ENCODE measurements at places on chromosomes 12 and 14.

DNA sequence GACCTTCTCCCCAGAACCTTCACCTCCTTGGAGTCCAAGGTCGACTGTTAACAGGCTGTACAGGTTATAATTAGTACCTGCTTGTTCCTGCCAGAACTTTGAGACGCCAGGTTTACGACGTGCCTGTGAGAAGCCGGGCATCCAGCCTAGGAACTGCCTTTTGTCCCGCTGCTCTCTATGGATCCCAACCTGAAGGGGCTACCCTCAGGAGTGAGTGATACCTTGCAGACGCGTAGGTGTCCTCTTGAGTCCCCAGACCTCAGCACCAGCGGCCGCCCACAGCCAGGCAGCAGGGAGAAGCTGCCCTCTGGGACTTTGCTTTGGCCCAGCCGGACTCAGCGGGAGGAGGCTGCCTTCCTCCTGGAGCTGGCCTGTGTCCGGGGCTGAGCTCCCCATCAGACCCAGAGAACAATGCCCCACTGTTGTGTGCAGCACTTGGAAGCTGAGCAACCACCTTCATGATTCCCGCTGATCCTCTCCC, 16.2 kb downstream of the SYNE3 start:
- DNase-seq, result no peak

DNA sequence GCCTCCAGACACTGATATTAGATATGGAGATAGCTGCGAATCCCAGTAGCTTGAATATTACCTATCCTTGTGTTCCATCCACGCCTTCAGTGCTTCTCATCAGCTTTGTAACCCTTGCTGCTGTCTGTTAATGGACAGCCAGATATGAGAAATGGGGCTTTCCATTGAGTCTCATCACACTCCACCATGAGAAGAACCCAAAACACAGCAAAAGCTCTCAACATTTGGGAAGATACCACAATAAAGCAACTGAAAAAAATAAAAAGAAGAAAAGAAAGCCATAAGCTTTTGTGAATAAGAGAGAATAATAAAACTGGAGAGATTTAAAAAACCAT, 225.4 kb downstream of the GALC start:
- DNase-seq, result no peak

- DNase-seq, result no peak
Measured at GRCh38 chr14:102947321-102948103, 25.0 kb downstream of the AMN start.

DNA sequence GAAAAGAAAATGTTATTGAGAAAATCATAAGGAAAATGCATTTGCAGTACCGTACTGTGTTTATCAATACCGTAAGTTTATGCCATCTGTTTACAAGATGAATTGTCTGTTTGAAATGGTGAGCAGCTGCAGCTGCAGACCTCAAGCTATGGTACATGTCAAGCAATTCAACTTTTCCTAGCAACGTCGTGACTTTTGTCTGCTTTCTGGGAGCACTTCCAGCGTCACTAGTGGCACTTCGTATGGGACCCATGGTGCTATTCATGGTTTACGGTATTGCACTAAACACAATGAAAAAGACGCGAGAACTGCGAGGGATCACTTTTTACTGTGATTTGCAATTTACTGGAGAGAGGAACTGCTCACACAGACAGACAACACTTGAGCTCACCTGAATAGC, 160.8 kb downstream of the UNC79 start:
- DNase-seq, result no peak

GRCh38 chr14:90416720-90417119, 19.9 kb downstream of the CALM1 start:
- DNase-seq, result no peak

- DNase-seq, result no peak
Measured at GRCh38 chr14:94650806-94651805, 38.9 kb downstream of the SERPINA3 start.

DNA sequence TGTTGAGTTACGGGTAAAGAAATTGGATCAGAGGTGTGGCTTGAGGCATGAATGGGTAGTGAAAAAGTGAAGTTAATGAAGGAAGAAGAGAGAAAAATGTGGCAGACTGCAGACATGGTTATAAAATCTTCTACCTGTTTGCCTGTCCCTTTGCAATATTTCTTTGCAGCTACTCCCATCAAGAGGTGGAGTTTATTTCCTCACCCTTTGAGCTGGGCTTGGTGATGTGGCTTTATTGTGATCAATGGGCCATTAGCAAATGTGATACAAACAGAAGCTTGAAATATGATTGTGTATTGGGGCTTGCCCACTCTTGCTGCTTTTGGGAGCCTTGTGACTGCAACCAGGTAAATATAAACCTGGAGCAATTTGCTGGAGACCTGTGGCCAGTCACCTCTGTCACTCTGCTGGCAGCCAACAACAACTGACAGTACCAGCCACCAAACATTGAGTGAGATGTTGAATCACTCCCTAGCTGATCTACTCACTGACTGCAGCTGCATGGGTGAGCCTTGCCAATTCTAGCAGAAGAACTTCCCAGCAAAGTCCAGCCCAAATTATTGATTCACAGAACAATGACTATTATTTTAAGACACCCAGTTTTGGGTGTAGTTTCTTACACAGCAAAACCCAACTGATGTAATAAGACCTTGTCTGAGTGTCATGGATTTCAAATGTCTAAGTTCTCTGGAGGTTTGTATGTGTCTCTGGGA, 151.0 kb upstream of the ATP2B1 start:
- DNase-seq, result no peak

GRCh38 chr12:41772478-41772877, 372.2 kb downstream of the GXYLT1 start:
- no peak for DNase-seq

DNA sequence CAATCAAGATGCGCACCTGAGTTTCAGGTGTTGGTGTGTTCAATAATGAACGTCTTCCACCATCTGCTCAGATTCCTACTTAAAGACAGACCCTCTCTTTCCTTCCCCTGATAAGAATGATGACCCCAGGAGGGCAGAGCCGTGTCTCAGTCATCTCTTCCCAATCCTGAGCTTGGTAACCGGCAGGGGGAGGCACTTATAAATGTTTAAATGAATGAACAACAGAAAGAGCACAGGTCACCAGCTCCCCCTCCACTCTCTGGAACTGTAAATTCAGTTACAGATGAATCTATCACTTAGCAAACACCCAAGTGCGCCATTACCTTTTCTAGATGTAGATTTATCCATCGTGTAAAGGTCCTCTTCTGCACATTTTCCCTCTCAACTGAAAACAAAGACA, 72.4 kb upstream of the DICER1 start:
- no peak for DNase-seq

DNA sequence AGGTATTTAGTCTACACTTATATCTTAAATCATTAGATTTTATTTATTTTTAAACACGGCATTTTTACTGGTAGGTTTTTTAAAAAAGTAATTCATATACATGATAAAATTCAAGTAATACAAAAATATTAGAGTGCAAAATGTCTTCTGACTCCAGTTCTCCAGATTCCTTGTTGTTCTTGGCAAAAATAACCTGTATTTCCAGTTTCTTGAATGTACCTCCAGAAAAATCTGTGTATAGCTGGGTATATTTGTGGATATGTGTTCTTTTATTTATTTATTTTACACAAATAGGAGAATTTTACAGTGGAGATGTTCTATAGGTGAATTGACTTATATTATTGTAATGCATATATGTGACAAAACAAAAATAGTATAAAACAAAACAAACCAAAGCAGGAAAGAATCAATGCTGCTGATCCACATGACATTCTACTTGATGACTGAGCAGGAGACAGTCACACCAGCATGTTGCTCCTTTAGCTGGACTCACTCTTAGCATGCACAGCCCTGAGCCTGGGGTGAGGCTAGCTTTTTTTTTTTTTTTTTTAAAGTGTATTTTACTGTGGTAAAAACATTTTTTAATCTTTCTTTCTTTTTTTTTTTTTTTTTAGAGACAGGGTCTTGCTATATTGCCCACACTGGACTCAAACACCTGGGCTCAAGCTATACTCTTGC, 42.2 kb upstream of the SLC38A2 start:
- DNase-seq, result no peak

- DNase-seq, result no peak
Measured at GRCh38 chr12:120979220-120979861, 998 bp downstream of the HNF1A start.

GRCh38 chr14:100302616-100303015, 3.6 kb downstream of the SLC25A29 start:
- no peak for DNase-seq

GRCh38 chr12:59036347-59036746, 116.0 kb upstream of the LRIG3 start:
- DNase-seq, result no peak

GRCh38 chr12:11958221-11959091, 112.3 kb upstream of the BCL2L14 start:
- no peak for DNase-seq

DNA sequence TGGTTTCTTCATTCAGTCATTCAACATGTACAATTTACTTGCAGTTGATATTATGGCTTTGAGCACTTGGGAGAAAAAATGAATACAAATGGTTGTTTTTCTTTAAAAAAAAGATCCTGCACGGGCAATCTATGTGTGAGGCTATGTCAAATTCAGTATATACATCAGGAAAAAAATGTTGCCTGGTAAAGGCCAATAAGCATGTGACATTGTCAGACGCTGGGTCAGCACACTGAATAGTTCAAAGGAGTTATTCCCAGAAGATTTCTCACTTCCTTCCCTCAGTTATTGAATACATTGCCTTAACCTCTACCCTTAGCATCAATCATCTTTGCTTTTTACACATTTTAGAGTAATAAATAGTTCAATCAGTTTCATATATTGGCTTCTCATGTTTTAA, 319.2 kb downstream of the NUAK1 start:
- no peak for DNase-seq

- no peak for DNase-seq
Measured at GRCh38 chr14:61747342-61747741, 14.9 kb upstream of the SNAPC1 start.

GRCh38 chr12:1204581-1205121, 213.6 kb downstream of the ERC1 start:
- no peak for DNase-seq

GRCh38 chr12:110314308-110314707, 33.3 kb downstream of the ATP2A2 start:
- no peak for DNase-seq

GRCh38 chr12:76451528-76451927, 103.3 kb upstream of the BBS10 start:
- DNase-seq, result no peak

DNA sequence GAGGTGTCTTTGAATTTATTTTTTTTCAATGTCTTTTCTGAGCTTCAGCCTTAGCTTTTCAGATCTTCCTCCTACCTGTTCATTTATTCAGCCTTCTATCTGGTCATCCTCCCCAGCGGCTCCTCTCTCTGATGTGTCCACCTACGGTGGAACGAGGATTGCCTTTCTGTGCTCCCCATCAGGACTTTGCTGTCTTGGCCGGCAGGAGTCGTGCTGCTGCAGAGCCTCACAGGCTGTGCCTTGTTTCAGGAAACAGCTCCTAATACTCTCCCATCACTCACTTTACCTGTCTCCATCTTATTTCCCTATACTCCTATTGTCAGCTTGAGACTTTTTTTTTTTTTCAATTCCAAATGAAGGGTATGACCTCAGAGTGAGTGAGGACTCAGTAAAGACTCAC, 76.9 kb downstream of the KICS2 start:
- no peak for DNase-seq

DNA sequence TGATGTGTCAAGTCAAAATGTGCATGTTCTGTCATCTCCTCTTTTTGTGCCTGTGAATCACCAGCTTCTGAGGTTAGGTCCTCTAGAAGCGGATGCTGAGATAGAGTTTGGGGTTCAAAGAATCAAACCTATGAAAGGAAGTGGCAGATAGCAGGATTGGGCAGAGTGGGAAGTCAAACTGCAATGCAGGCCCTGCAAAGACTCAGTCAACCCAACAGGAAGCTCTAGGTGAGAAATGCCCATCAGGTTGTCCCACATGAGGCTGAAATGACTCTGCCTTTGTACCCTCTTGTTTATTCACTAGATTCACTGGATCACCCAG, 4.5 kb upstream of the MIA2 start:
- DNase-seq, result no peak

DNA sequence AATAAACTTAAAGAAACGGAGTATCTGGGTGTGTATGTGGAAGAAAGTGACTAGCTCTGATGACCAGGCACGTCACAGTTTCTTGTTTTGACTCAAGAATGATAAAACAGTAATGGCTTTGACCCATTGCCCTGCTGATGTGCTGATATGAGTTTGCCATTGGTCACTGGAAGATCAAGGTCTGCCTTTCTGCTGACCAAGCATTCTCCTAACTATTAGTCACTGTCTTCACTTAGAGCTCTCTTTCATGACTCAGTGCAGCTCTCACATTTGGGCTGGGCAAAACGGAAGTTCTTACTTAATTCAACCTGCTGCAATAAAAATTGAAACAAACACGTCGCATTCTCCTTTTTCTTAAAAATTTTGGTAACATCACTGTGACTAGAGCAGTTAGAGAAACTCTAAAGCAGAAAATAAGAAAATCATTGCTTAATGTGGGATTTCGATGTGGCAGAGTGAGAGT, 366.7 kb downstream of the BTG1 start:
- no peak for DNase-seq

Data from stimulated activated CD8-positive, alpha-beta memory T cell treated with anti-CD3 and anti-CD28 coated beads, Interleukin-7, amount 100 ng/mL, for 1 hour (primary cell).